Motor neuron (in vitro differentiated cells): ENCODE measurements at places on chromosomes 2 and 18. TPM values are rescaled to one million over a fixed set of nuclear protein-coding genes. Genes with fewer than 3 reads are reported as not detected.

The MCM6 gene
- total RNA-seq: 13.1 and 13.7 TPM in 2 replicates

The CTLA4 gene
- not detected in 2 replicates for total RNA-seq

The CDH19 gene
- total RNA-seq: 0.07 TPM in 1 of 2 replicates, not detected in the other

The IGFBP5 gene
- total RNA-seq: 9.3 and 10.2 TPM in 2 replicates

The ELP2 gene
- 80.1 and 106 TPM in 2 replicates for total RNA-seq

The SERPINB4 gene
- not detected in 2 replicates for total RNA-seq

The SIX3 gene
- total RNA-seq: 0.47 and 0.49 TPM in 2 replicates

DNA sequence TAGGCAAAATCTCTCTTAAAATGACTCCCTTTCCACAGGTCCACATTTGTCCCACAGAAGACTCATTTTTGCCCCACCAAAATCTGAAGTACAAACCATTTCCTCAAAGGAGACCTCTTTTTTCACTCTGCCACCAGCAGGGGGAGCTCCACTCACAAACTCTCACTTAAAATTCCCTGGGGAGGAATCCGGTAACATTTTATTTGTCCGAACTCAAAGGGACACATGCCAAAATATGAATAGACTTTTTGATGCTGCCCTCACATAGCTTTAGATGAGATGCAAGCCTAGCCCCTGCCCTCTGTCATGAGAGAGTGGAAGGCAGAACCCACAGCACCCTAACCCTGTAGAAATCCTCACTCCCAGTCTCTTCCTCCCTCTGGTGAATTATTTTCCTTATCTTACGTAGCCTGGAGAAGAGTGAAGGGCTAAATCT is 57.1 kb downstream of the RMDN2 start:
- ATAC-seq: no peak

DNA sequence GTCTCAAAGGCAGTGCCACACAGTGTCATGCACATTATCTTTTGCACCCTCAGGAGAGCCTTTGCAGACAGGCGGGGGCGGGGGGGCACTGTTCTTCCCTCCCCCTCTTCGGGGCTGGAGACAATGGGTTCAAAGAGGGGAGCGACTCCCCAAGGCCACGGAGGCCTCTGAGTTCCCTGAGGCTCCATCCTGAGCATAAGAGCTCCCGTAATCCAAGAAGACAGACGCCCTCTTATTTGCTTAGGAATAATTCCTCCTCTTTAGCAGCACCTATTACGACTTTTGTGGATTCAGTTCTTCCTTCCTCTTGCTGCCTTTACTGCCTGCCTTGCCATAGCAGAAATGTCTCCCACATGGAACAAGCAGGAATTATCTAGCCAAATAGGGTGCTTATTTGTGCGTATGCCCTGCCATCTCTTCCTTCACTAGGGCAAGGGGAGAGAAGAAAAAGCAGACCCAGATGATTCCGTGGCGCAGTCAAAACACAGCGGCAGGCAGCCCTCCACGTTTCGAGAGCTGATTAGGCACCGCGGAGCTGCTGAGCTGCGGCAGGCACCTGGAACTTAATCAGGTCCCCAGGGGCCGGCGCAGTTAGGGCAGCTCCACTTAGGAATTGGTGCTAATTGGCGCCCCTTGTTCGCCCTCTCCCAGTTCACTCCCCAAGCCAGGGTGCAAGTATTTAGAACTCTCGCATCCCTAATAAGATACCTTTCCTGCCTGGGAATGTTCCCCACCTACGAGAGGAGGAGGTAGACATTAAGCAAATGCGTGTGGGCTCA is 233.4 kb upstream of the MYT1L start:
- ATAC-seq: no peak

DNA sequence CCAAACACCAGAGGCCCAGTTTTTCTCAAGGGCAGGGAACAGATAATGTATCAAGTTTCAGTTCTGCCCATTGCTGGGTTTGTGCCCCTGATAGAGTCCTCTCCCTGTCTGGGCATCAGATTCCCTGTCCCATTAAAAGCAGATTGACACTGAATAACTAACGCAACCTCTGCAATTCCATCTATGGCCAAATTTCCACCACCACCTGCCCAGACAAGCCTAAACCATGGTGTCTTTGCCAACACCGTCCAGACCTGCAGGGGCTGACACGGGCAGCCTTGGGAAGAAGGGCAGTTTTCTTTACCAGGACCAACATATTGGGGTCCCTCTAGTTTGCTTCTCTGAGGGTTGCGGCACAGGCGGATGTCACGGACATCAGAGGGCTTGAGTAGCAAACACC is 26.4 kb upstream of the PAX8 start:
- no peak for ATAC-seq

DNA sequence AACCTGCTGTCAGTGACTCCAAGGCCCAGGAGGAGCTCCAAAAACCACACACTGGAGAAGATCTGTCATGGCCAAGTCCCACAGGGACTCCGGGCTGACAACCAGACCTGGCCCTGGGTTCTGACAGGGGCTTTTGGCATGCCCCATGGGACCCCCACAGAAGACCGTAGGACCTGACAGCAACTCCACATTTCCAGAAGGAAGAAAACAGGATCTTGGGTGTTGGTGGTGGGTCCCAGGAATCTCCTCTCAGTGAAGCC is 275.9 kb upstream of the HS6ST1 start:
- ATAC-seq: no peak

- ATAC-seq: peak; percentile 40
Observed at GRCh38 chr18:40367576-40367975, 1587.5 kb upstream of the PIK3C3 start.

DNA sequence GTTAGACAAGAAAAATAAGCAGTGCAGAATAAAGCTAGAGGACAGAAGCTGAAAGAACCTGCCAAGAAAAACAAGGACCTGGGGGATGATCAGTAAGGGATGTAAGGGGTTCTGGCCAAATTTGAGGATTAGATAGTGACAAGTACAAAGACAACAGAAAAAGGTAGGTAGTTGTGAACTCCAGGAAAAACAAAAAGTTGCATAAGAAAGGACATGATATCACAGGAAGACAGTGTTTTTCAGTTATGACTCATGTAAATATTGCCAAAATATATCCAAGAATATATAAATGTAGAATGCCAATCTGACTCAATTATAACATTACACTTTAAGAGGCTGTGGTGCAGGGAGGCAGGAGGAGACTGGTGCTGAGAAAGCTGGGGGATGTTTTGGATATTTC is 209.8 kb upstream of the SH3BP4 start:
- ATAC-seq: no peak

GRCh38 chr2:109384308-109385271 is 229.2 kb downstream of the SEPTIN10 start:
- no peak for ATAC-seq

- no peak for ATAC-seq
Observed at GRCh38 chr2:101296371-101296770, 12.1 kb downstream of the RNF149 start.

GRCh38 chr2:72033636-72034035 is 114.0 kb downstream of the CYP26B1 start:
- ATAC-seq: no peak

GRCh38 chr2:58401936-58402335 is 160.8 kb upstream of the FANCL start:
- no peak for ATAC-seq

DNA sequence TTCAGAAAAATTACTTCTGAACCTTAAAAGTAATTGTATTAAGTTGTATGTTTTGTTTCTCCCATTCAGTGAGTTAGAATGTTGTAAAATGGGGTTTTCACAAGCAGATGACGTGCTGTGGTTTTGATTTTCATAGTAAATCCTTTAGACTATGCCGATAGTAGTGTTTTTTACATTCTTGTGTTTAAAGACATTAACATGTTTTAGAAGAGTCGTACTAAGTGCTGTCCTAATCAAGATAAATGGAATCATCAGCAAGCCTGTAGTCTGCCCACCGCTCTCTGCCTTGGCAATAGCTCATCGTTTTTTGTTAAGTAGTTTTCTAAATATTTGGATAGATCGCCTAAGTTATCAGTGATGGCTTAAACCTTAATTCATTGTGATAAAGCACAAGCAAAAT is 21.5 kb downstream of the PKP4 start:
- no peak for ATAC-seq

GRCh38 chr2:71235930-71236587 is 9.2 kb upstream of the PAIP2B start:
- ATAC-seq: no peak
